ENCODE measurements at places on chromosomes 12 and 14.
A peak's percentile ranks its signal among the peaks of the same experiment; 100 is the strongest.

- DNase-seq: no peak
Measured at GRCh38 chr12:51874000-51874399, 13.9 kb upstream of the ANKRD33 start.

DNA sequence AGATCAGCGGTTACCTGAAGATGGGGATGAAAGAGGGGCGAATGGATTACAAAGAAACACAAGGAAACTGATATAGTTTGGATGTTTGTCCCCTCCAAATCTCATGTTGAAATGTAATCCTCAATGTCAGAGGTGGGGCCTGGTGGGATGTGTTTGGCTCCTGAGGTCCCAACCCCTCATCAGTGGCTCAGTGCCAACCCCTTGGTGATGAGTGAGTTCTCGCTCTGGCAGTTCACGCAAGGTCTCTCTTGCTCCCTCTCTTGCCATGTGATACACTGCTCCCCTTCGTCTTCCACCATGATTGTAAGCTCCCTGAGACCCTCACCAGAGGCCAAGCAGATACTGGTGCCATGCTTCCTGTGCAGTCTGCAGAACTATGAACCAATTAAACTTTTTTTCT is 28.0 kb downstream of the ITGA7 start:
- no peak for DNase-seq

- DNase-seq: no peak
Measured at GRCh38 chr14:102711207-102711606, 66.0 kb upstream of the TRAF3 start.

DNA sequence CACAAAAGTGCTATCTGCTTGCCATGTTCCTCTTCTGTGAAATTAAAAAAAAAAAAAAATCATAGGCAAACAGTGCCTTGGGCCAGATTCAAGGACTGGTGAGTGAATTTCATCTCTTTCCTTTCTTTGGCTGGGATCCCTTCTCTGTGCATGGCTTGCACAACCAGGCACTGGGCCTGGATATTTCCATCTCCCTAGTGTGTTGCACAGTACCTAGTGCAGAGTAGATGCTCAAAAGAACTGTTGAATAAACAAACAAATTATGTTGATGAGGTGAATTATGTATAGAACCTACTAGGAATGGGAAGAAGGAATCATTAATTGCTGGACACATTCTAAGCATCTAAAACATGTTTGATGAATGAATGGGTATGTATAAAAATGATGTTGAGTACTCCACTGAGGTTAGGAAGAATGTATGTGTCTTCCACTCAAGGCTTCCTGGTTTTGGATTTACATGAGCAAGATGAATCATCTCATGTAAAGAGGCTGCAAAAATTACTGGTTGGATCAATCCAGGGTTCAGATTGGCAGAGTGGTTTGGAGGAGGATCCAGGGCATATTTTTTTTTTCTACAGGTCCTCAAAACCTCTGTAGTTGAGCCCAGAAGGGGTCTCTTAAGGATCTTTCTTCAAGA is 93.2 kb downstream of the EMP1 start:
- no peak for DNase-seq

GRCh38 chr12:105927564-105927963 is 211.2 kb downstream of the NUAK1 start:
- no peak for DNase-seq

DNA sequence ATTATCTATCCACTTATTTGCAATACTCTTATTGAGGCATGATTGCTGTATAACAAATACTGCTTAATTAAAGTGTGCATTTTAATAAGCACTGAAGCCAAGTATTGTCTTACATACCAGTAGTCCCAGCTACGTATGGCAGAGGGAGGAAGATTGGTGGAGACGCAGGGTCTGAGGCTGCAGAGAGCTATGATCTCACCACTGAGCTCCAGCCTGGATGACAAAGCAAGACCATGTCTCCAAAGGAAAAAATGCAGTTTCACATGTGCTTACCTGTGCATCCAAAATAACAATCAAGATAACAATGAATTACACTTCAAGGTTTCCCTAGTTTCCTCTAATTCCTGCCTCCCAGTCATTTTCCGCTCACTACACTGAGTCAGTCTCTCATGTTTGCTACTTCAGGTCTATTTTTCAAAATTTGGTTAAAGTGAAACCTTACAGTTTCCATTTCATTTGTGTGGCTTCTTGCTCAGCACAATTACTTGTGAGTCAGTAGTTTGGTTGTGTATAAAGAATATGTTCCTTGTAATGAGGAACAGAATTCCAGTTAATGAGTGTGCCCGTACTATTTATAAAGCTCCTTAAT is 1250.1 kb downstream of the TMEM121 start:
- no peak for DNase-seq

DNA sequence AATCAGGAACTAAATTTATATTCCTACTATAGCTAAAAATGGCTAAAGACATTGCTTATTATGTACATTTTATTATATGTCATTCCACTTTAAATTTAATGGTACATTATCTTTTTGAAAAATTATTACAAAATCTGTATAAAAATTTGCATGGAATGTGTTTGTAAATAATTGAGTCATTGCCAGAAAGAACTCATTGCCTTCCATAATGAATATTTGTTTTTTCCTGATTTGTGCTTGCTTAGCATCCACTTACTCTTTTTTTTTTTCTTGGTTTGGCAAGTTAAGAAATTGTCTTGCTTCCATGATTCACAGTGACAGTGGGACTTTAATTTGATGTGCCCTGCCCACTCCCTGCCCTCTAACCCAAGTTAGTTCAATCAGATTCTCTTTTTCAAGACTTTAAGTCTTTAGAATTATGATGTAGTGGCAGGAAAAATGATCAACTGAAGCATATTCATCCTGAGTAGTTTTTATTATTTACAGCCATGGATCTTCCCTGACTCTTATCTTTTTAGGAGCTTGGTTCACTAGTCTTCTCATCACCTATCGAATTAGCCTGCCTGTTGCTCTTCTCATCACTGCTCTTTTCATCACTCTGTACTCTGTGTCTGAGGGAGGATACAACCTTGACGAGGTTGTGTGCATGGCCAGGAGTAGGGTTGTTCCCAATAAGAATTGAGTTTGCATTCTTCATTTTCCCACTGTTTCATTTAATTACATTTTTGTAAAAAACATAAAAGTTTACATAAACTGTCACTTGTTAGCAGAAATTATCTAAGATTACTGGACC is 442.0 kb downstream of the BTG1 start:
- DNase-seq: no peak

DNA sequence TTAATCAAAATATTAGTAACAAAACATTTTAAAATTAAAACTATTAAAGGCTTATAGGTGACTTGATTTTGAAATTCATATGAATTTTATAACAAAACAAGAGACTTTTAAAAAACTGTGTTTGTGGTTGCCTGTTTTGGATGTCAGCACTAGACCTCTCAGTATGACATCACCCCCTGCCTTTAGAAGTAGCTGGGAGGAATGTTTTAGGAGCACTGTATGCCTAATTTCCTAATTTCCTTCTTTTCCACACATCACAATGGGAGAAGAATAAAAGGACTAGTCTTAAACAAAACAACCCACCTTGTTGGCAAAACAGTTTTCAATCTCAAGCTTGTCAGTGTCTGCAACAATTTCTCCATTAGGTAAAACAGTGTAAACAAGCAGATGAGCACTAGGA is 48.1 kb upstream of the PZP start:
- DNase-seq: no peak

- no peak for DNase-seq
Measured at GRCh38 chr14:93005135-93005813, 82.3 kb downstream of the CHGA start.

GRCh38 chr12:42779186-42779859 is 189.8 kb upstream of the PRICKLE1 start:
- DNase-seq: no peak

GRCh38 chr14:104981699-104982541 is 3.7 kb upstream of the CLBA1 start:
- no peak for DNase-seq

GRCh38 chr12:132130690-132131089 is 13.4 kb downstream of the DDX51 start:
- no peak for DNase-seq

DNA sequence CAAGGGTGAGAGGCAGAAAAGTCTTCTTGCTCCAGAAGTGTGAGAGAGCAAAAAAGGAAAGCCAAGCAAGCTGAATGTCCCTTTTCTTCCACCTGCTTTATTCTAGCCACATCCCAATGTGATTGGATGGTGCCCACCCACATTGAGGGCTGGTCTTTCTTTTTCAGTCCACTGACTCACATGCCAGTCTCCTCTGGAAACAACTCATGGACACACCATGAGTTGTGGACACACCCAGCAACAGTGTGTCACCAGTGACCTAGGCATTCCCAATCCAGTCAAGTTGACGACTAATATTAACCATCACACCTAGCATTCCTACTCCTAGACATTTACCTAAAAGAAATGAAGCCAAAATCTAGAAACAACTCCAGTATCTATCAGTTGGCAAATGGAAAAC is 7.2 kb upstream of the DICER1 start:
- no peak for DNase-seq

- no peak for DNase-seq
Measured at GRCh38 chr12:1518591-1519516, 75.5 kb downstream of the FBXL14 start.

DNA sequence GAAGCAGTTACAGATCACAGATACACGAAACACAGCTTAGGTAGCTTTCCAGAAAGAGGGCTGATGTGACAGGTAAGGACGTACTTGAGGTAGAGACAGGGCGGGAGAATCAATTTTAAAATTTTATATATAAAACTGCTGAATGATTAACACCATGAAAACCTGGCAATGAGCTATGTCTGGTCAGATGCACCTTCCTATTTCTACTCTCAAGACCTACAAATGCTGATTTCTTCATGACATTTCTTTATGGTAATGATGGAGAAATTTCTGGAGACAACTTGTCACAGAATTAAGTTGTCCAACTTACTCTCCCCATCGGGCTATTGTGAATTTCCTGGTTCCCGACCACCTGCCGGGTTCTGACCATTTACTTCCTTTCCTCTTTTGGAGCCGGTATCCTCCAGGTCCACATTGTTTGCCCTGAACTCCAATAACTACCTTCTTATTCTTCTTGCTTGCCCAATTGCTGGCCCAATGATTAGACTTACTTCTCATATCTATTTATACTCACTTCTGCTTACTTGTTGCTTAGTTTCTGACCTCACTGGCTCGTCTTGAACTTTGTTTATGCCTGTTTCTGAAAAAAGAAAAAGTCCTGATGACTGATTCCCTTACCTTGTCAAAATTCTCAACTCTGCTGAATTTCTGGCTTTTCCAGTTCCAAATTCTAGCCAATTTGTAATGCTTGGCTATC is 12.8 kb upstream of the ATP2B1 start:
- DNase-seq: no peak

- DNase-seq: no peak
Measured at GRCh38 chr14:59570122-59570521, 6.5 kb downstream of the CCDC175 start.

DNA sequence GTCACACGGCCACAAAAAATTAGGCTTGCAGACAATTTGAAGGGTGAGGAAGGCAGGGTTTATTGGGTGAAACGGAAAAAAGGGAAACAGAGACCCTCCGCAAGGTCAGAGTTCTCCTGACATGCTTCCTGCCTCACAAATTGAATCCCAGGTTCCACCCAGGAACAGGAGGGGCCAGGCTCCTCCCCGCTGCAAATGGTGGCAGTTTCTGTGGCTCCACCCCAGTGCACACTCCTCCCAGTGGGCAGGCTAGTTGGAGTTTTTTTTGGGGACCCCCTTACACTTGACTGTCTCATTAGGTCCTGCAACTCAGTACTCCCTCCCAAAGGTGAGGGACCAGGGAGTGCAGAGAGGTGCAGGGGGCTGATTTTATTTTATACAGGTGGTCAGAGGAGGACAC is 39.4 kb upstream of the PPP1CC start:
- no peak for DNase-seq

DNA sequence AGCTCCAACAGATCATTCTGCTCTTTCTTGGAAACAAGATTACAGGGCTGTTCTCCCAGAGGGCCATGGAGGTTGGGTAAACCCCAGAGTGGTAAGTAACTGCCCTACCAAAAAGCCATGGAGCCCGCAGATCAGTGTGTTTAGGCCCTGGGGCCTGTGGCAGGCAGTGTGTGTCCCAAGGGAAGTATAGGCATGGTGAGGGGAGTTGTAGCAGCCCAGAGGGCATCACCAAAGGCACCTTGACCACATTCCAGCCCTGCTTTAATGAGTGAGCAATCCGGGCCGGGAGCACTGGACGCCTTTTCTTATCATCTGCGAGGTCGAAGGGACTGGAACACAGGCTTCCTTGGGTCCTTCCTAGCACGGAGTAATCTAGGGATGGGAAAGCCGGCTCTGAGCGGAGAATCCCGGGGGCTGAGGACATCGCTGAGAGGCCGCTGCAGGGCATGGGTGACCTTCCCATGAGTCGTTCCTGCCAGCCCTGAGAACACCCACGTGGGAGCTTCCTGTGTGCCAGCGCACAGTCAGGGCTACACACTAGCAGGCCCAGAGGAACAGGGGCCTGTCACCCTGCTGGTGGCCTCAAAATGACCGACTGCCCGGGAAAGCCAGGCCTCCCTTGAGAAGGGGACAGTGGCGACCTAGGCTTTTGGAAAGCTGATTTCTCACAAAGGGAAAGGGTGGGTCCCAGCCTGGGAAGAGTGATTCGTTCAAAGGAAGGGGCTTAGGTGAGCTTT is 91.3 kb downstream of the NINJ2 start:
- no peak for DNase-seq

- no peak for DNase-seq
Measured at GRCh38 chr12:75097003-75097402, 112.6 kb downstream of the KCNC2 start.

DNA sequence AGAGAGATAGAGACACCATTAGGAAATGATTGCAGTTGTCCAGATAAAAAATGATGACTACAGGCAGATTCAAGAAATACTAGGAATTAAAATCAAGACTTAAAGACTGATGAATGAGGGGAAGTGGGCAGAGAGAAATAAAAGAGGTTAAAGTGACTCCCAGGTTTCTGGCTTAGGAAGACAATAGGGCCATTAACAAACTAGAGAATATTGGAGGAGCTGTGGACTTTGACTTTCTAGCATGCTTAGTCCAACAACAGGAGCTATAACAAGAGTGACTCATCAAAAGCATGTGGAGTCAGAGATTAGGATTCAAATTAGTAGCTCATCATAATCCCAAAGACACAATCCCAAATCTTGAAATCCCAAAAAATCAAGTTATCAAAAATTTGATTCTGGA is 101.5 kb downstream of the BMP4 start:
- DNase-seq: no peak

DNA sequence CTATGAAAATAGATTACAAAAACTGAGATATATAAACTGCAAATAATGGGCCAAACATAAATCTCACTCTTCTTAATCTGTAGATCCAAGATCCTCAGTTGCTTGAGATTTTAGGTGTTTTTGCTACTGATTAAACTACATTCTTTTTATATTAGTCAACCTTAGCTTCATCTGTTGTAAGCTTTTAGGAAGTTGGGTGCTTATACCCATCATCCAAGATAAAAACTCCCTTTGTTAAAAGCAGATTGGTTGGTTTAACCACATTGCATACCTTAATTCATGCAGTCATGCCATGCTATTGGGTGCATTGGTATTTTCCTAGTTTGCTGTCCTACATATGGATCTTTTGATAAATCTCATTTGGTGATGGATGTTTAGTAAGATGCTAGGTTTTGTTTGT is 46.2 kb upstream of the DIP2B start:
- no peak for DNase-seq

- DNase-seq: peak; percentile 90
Measured at GRCh38 chr12:123364532-123365024, at the start of gene SBNO1. Gene SBNO1, minus strand, starts transcription at chr12:123364847. Its CDS starts 14,406 bp downstream, at chr12:123350441.

Measured in nephron progenitor cell (in vitro differentiated cells).